ENCODE measurements at places on chromosomes 3 and 15.

DNA sequence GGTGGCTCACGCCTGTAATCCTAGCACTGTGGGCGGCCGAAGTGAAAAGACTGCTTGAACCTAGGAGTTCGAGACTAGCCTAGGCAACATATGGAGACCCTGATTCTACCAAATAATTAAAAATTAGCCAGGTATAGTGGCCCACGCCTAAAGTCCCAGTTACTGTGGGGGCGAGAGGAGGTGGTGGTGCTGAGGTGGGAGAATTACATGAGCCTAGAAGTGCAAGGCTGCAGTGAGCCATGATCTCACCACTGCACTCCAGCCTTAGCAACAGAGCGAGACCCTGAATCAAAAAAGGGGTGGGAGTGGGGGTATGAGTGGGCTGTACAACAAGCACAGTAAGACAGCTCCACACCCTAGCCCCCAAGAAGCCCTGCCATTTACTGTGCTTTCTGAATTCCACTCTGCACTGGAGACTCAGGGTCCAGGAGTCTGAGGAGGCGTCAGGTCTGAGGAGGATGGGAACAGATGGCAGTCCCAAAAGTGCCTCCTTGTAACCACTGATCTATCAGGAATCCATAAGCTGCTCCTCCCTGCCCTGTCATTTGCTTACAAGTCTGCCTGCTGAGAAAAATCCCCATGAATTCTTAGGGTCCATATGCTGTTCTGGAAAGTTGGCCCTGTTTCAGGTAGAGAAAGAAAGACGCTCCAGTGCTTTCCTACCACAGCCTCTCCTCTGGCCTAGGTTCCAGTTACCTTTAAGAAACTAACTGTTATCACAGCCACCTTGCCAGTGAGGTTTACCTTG, 171.1 kb downstream of the MAGI1 start:
- DNase-seq, result no peak

GRCh38 chr15:95557226-95558046, 773.1 kb upstream of the NR2F2 start:
- peak; percentile 12 for DNase-seq

GRCh38 chr3:3799173-3800079, at the start of gene LRRN1:
Gene LRRN1, plus strand, starts transcription at chr3:3799431. Its CDS starts 45,211 bp downstream, at chr3:3844642.
- no peak for DNase-seq

DNA sequence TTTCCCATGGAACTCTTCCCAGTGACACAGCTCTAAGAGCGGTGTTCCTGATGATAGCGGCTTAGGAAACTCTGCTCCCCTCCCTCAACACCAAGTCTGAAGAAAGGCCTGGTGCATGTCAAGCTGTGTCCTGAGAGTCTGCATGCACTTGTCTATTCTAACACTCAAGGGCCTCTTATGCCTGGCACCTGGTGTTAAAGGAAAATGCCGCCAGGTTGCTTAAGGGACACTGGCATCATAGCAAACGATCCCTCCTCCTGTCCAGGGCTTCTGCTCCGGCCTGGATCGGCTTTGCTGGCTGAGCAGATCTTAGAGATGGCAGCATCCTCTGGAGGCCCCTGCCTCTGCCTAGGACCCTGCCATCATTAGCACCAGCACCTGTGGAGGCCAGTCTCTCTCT, 121.7 kb downstream of the MEGF11 start:
- no peak for DNase-seq
